Retina (tissue), 1 donor: ENCODE measurements at places on chromosomes 2 and 18.

DNA sequence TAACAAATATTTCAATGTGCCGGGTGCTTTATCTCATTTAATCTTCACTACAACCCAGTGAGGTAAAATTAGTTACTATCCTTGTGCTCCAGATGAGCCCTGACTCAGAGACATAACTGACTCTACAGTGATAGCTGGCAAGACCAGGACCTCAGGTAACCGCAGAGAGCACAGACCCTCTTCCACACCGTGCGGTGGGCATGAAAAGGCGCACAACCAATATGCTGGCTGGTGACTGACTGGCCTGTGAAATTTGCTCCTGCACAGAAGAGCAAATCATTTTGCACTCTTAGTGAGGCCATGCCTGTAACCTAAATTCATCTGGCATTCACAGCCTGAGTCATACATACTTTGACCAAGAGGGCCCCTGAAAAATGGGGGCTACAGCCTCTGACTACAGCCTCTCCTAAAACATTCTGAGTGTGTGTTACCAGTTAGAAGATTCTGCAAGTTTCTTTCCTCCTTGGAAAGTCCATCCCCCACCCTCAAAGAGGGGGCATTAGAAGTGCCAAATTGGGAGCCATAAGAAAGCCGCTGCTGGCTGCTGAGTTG is 22.4 kb upstream of the MSGN1 start:
- DNase-seq, result no peak

DNA sequence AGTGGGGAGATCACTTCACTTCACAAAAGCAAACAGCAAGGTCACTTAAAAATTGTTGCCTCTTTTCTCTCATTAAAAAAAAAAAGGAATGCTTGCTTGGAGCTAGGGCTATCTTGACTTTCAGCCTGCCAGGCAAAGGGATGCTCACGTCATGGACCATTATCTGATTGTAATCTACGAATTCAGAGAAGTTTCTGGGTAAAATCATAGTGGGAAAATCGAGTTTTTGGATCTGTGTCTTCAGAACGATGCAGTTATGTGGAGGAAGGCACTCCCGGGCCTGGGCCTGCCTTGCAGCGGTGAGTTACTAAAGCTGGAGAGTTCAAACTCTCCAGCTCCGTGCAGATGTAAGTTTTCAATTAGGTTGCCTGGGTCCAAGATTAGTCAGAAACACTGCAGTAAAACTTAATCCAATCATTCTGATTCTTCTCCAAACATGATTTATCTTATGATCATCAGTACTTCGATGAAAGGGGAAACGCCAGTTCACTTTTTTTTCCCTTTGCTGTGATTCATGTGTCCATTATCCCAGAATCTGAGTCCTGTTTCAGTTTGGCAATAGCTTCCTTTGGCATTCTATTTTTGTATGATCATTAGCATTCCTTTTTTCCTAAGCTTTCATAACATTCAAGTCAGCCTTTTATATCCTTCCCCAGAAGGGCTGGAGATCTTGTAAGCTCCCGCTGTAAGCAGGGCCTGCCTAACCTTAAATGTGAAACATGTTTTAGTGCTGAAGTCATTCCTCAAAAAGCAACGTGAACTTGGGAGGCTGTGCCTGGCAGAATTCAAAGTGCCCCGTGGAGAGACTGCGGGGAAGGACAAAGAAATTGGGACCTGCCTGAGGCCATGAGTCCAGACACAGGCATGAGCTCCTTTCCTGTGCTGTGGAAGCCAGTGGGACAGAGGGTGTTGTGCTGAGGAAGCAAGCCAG is 119.3 kb upstream of the TWIST2 start:
- no peak for DNase-seq

- no peak for DNase-seq
Measured at GRCh38 chr18:1292167-1292566, 387.5 kb downstream of the ADCYAP1 start.

DNA sequence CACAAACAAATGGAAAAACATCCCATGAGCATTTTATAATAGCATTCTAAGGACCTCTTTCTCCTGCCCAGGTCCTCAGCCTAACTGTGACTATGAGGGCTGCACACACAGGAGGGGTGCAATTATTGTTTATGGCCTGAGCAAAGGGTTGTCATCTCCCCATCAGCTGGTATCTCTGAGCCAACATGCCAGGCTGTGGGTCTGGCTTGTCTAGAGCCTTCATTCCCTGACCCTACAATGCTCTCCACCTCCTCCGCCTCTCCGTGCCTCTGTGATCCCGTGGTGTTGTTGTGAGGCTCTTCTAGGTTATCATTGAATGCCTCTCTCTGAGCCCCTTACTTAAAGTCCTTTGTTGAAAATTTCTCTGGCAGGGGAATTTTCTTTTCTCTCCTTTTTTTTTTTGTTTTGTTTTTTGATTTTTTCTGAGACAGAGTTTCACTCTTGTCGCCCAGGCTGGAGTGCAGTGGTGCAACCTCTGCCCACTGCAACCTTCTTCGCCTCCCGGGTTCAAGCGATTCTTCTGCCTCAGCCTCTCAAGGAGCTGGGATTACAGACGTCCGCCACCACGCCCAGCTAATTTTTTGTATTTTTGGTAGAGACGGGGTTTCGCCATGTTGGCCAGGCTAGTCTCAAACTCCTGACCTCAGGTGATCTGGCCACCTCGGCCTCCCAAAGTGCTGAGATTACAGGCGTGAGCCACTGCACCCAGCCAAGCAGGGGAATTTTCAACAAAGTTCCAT is 126.4 kb downstream of the SMAD7 start:
- no peak for DNase-seq

DNA sequence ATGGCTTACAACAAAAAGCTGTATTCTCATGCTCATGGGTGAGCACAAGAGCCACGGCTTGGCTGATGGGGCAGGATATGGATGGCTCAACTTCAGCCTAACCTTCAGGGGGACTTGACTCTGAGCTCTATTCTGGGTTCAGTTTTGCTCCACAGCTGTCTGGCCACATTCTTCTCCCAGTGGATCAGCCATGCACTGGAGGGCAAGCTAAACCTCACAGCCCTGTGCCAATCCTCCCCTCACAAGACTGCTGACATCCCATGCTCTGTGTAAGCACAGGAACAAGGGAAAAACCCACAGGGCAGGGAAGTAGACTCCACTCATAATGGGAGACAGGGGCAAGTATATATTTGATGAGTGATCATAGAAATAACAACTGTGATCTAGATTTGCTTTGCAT is 35.6 kb downstream of the COPS8 start:
- no peak for DNase-seq

DNA sequence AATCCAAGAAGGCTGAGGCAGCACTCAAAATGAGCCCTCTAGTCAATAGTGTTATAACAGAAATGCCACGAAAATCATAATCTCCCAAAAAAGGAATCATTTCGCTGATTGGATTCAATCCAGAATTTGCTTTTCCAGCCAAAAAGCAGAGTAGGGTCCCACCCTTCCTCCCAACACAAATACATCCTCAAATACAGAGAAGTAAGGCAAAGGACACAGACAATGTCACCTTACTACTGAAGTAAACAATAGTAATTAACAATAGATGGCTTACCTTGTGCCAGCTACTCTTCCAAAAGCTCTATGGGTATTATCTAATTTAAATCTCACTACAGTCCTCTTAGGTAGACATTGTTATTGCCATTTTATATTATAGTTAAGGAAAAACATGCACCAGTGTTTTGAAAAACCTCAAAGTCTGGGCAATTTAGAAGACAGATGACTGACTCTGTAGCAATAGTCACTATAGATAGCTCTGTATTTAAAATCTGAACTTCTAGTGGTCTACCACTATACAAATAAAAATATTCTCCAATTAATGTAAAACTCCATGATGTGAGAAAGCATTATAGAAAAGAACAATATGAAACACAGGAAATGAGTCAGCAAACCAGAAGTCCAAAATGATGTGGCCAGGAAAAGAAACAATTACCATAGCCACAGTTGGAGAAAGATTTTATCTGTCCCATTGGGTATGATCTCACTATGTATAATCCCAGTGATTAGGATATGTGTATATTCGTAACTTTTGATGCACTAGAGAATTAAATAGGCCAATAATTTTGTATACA is 305.0 kb upstream of the ERBB4 start:
- no peak for DNase-seq

DNA sequence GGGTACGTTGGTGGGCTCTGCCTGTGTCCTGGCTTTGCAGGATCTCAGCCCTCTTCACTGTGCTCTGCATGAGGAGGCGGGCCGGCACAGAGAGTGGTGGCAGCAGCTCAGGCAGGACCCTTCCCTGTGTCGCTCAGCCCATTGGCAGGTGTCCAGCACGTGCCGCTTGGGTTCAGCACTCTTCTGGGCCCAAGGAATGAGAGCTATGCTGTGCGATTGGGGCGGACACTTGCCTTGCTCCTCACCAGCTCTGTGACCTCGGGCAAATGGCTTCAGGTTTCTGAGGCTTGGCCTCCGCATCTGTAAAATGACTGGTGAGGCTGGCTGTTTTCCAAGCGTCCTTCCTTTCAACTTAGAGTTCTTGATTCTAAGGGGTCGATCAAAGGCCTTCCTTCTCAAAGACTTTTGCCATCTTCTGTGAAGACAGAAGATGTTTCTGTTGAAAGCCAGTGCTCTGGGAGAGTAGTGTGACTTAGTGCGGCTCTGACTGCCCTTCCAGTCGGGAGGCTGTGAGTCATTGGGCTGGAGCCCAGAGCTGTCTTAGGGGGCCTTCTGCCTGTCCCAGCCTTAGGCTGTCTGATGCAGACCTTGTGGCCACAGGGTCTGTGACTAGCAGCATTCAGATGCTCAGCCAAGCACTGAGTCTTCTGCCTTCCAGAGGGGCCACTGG is 35.6 kb downstream of the GLI2 start:
- DNase-seq, result no peak

GRCh38 chr2:168801961-168802858 is at the start of gene NOSTRIN:
NOSTRIN (plus strand) TSS chr2:168802637; CDS start chr2:168802647, 10 bp downstream.
- DNase-seq, result no peak

DNA sequence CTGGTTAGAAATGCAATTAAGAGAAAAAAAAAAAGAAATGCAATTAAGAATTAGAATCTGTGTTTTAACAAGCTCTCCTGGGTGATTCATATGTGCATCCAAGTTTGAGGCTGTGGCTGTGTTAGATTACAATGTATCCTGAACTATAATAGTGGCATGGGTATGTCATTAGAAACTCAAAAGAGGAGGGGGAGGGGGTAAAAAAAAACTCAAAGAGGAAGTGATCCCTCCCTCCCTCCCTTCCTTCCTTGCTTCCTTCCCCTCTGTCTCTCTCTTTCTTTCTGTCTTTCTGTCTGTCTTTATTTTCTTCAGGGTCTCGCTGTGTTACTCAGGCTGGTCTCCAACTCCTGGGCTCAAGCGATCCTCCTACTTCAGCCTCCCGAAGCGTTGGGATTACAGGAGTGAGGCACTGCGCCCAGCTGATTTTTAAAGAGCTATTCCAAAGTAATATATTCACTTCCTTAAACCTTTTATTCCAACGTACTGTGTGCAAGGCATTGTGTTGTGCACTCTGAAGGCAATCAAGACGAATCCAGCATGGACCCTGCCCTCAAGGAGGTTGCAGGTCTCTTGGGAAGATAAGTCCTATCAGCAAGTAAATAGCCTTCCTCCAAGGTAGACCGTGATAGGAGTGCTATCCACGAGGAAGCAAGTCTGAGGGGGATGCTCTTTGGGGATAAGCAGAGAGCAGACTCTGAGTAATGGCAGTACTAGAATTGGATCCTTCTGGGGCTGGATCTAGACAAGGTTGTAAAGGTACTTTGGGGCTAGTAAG is 35.9 kb upstream of the MCFD2 start:
- no peak for DNase-seq

DNA sequence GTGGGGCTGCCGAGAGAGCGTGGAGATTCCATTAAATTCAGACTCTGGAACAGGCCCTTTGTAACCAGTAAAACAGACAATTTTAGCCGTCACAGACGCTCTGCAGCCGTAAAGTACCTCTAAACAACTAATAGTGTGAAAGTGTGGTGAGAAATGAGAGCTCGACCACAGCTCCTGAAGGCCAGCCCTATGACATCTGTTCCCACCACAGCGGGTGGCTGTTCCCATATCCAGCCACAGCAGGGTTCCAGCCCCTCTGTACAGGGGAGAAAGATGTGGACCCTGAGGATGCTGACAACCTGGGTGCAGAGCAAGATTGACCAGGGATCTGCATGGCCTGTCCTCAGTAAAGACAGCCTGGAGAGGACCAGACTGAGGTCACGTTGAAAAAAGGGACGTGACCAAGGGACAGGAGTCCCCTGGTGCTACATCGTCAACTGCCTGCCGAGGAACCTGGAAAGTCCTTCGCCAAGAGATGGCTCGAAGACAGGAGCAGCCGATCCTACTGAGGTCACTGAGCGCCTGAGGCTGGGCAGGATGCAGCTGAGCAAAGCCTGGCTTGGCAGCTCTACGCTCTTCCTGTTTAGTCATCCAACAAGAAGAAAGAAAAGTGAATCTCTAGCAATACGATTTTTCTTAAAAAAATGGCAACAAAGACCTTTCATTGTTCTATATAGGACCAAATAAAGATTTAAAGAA is 831.7 kb downstream of the RNF144A start:
- DNase-seq, result no peak

GRCh38 chr2:208062961-208063360 is 37.6 kb upstream of the PLEKHM3 start:
- DNase-seq, result no peak

- no peak for DNase-seq
Measured at GRCh38 chr18:23868136-23868785, 146.3 kb upstream of the TTC39C start.

- no peak for DNase-seq
Measured at GRCh38 chr2:230412371-230412711, 3.7 kb upstream of the SP100 start.

GRCh38 chr2:95025406-95026319 is at the start of gene MAL:
MAL (plus strand) TSS chr2:95025708; CDS start chr2:95025793, 85 bp downstream.
- DNase-seq, result peak; percentile 80

GRCh38 chr2:177808984-177809809 is 263.4 kb downstream of the PDE11A start:
- DNase-seq, result no peak

DNA sequence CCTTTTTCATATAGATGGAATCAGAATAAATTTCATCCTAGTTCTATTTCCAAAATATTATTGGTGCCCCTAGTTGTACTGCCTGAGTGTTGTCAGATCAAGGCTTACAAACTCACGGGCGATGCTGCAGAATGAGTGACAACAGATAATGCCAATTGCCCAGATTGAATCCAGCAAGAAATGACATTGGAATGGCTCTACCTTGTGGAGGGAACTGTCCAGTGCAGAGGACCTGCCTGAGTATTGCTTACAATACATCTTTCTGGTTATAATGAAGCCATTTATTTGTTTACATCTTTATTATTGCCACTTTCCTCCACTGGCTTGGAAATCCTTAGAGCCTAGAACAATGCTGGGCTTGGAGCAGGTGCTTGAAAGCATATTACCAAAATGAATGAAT is 7.8 kb upstream of the IL1R2 start:
- no peak for DNase-seq

GRCh38 chr2:64635976-64636911 is 17.5 kb downstream of the SERTAD2 start:
- no peak for DNase-seq

- no peak for DNase-seq
Measured at GRCh38 chr2:20164734-20165478, 60.0 kb downstream of the SDC1 start.

- DNase-seq, result no peak
Measured at GRCh38 chr18:62832282-62832681, 116.9 kb downstream of the PHLPP1 start.

- no peak for DNase-seq
Measured at GRCh38 chr18:72174972-72175649, 369.0 kb downstream of the CBLN2 start.
